Activated CD4-positive, alpha-beta T cell treated with anti-CD3 and anti-CD28 coated beads, Interleukin-2, amount 10 ng/mL, durations not matched to agents 7 days and 5 days (primary cell): ENCODE measurements at places on chromosomes 7 and 10. TPM values are rescaled to one million over a fixed set of nuclear protein-coding genes. Genes with fewer than 3 reads are reported as not detected.

DNA sequence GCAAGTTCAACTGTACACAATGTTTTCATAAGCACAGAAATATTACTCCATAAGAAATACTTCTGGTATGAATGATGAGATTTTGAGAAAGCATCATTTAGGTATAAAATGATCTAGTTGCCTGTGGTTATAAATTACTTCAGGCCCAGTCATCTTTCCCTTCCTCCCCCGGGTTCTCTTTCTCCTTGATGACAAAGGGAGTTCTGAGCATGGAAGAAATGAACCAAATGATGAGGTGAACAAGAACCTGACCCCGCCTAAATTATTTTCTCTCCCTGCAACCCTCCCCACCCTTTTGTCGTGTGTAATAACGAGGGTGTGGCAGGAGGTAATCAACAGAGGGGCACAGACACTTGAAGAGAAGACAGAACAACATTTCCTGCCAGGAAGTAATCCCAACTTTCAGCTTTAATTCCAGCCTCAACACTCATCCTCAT, 319.6 kb upstream of the SP8 start:
- no peak for DNase-seq
- no peak overlapping the region for H3K4me3 ChIP-seq
- H3K27me3 ChIP-seq: no peaks in the 10 kb centered on the region
- no peak overlapping the region for H3K27ac ChIP-seq

DNA sequence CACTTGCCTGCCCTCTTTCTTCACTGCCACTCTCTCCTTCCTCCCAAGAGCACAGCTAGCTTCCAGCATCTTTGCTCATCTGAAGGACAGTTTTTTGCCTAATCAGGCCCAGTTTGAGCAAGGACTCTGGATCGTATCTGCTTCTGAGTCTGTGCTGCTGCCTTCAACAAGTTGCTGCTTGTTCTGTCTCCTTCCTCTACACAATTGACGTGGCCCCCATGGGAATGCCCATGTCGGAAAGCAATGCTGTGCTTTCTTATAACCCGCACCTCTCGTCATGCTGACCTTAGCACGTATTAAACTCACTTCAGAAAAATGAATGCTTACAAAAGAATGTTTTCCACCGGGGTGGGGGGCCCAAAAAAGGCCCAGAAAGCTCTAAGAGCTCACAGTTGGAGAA, 324.7 kb upstream of the C7orf33 start:
- H3K27me3 ChIP-seq: peaks cover 7% of the 10 kb centered on the region
- peaks cover 6% of the 10 kb centered on the region for H3K4me1 ChIP-seq
- no peak for DNase-seq
- H3K36me3 ChIP-seq: no peaks in the 10 kb centered on the region

DNA sequence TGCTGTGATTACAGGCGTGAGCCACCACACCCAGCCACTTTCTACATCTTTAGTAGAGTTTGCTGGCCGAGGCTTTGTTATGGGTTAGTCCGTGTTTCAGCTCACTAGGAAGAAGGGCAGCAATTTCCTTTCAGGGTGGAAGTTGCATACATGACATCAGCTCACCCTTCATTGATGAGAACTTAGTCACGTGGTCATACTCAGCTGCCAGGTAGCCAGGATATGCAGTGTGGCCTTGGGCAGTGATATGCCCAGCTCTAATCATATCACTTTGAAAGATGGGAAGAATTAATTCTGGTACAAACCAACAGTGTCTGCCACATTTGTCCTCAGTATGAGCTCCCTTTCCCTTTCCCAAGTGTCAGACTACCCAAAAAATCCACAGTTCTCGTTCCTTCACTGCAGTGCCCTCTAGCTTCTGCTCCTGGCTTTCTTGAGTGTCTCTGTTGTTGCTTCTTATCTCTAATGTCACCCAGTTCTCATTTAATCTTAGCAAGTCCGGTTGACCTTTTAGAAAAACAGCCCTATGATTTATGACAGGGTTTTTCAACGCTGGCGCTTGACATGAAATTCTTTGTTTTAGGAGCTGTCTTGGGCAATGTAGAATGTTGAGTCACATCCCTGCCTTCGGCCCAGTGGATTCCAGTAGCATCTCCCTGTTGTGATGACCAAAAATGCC, 108.7 kb upstream of the ITGB1 start:
- no peaks in the 10 kb centered on the region for H3K36me3 ChIP-seq
- no peaks in the 10 kb centered on the region for H3K27me3 ChIP-seq

DNA sequence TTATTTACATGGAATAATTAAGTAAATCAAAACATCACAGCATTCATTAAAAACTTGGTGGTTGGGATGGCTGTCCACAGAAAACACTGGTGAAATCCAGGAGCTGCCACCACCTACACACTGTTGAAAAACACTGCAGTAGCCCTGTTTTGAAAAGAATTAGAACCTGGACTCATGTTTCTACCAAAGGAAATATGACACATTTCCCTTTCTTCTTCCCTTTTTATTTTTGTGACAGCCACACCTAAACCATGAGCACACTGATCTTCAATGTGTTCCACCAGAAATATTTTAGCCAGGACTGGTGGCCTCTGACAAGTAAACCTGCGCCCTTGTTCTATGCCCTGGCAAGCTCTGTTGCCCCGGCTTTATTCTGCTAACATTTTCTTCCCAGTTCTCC, 3.3 kb downstream of the TMEM140 start:
- peaks cover 75% of the 10 kb centered on the region for H3K36me3 ChIP-seq
- H3K27ac ChIP-seq: peak overlapping the region; percentile 26
- DNase-seq: no peak
- no peaks in the 10 kb centered on the region for H3K27me3 ChIP-seq
- H3K4me3 ChIP-seq: peak overlapping the region; percentile 86
- H3K4me1 ChIP-seq: peaks cover 60% of the 10 kb centered on the region

- DNase-seq: peak; percentile 41
- no peaks in the 10 kb centered on the region for H3K27me3 ChIP-seq
- H3K4me1 ChIP-seq: no peaks in the 10 kb centered on the region
- no peak overlapping the region for H3K27ac ChIP-seq
These were observed 96.6 kb downstream of the MKLN1 start for GRCh38 chr7:131424219-131424822.

GRCh38 chr7:35970458-35970857, 169.6 kb downstream of the SEPTIN7 start:
- no peak overlapping the region for H3K4me3 ChIP-seq
- DNase-seq: no peak
- H3K27ac ChIP-seq: no peak overlapping the region
- no peaks in the 10 kb centered on the region for H3K36me3 ChIP-seq

- H3K4me1 ChIP-seq: no peaks in the 10 kb centered on the region
- H3K27ac ChIP-seq: no peak overlapping the region
- no peak overlapping the region for H3K4me3 ChIP-seq
- no peaks in the 10 kb centered on the region for H3K27me3 ChIP-seq
- no peak for DNase-seq
- H3K36me3 ChIP-seq: no peaks in the 10 kb centered on the region
These were observed 303.1 kb upstream of the FZD1 start for GRCh38 chr7:90961037-90961725.

DNA sequence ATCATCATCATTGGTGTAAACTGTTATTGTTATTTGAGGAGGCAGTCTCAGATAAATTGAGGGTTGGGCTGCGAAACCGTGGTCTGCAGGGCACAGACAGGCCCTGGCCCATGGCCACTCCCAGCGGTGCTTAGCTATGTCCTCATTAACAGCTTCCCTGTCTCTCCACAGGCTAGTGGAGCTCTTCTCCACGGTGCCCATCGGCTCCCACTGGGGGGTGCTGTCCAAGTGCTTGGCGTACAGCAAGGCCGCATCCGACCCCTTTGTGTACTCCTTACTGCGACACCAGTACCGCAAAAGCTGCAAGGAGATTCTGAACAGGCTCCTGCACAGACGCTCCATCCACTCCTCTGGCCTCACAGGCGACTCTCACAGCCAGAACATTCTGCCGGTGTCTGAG, 21.6 kb downstream of the GPR26 start:
- H3K4me1 ChIP-seq: no peaks in the 10 kb centered on the region
- no peak for DNase-seq
- H3K4me3 ChIP-seq: no peak overlapping the region
- no peaks in the 10 kb centered on the region for H3K27me3 ChIP-seq

DNA sequence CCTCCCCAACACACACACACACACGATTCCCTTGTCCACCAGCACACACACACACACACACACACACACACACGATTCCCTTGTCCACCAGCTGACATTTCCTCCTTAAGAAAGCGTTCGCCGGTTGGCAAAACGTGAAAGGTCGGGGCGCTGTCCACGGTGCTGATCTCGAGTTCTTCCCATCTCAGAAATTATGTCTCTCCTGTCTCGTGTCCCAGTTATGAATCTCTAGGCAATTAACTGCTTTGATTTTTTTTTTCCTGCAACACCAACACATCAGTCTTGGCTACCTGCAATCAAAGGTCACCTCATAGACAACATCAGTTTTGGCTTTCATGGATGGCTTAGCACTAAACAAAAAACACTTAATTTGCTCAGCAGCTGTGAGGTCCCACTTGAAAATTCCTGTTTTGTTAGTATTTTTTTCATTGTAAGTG, 1.9 kb downstream of the INA start:
- peak; percentile 65 for DNase-seq
- H3K36me3 ChIP-seq: no peaks in the 10 kb centered on the region

- no peak overlapping the region for H3K27ac ChIP-seq
- no peak for DNase-seq
- peaks cover 6% of the 10 kb centered on the region for H3K4me1 ChIP-seq
- H3K27me3 ChIP-seq: no peaks in the 10 kb centered on the region
- peaks cover 19% of the 10 kb centered on the region for H3K36me3 ChIP-seq
These were observed 67.9 kb upstream of the OGDHL start for GRCh38 chr10:49830016-49830415.

DNA sequence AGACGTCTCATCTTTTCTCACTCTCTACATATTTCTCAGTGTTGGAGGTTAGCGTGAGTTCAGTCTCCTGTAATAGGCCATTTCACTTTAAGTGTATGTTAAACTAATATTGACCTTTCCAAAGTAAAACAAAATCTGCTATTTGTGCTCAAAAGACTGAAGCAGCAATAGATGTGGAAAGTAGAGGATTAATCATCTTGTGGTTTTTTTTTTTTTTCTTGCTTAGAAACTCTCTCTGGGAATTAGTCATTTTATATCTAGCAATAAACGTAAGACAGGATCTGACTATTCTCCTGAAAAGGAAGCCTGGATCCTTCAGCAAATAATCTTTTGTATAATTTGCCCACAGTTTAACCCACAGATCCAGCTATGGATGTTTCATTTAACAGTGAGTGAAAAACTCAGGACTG, 81.7 kb downstream of the NRP1 start:
- no peak overlapping the region for H3K4me3 ChIP-seq
- no peak for DNase-seq
- peaks cover 11% of the 10 kb centered on the region for H3K36me3 ChIP-seq
- H3K4me1 ChIP-seq: peaks cover 42% of the 10 kb centered on the region

- H3K27ac ChIP-seq: no peak overlapping the region
- no peaks in the 10 kb centered on the region for H3K4me1 ChIP-seq
- DNase-seq: no peak
These were observed 184.7 kb upstream of the KCTD7 start for GRCh38 chr7:66443946-66444345.

DNA sequence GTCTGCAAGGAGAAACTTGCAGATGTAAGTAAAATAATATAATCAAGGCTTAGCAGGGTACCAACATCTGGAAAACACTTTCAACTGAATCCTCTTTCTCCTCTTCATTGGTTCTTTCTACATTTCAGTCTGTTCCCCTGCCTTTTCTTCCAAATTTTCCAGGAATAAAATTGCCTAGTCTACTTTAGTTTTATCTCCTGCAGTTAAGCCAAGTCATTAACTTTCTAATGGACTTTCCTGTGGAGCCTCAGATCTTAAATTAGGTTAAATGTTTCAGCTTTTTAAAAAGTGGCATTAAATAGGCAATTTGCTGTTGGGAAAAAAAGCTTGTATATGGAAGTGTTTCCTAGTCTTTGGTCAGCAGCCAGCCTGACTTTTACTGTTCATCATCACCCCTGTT, 70.8 kb downstream of the EEPD1 start:
- H3K27ac ChIP-seq: no peak overlapping the region
- no peaks in the 10 kb centered on the region for H3K36me3 ChIP-seq
- H3K27me3 ChIP-seq: no peaks in the 10 kb centered on the region
- no peaks in the 10 kb centered on the region for H3K4me1 ChIP-seq
- H3K4me3 ChIP-seq: no peak overlapping the region

The PROSER2 gene
- 0.27 TPM for total RNA-seq

The TTYH3 gene
- 17.2 TPM for total RNA-seq

The ZNF727 gene
- 0.46 TPM for total RNA-seq

The FGF8 gene
- total RNA-seq: not detected
